ENCODE measurements at places on chromosomes 6 and 20. TPM values are rescaled to one million over a fixed set of nuclear protein-coding genes. Genes with fewer than 3 reads are reported as not detected.

GRCh38 chr6:120363429-120363828, 970.9 kb downstream of the TBC1D32 start:
- no peak for DNase-seq
- no peaks in the 10 kb centered on the region for H3K36me3 ChIP-seq
- H3K4me3 ChIP-seq: no peak overlapping the region
- no peaks in the 10 kb centered on the region for H3K4me1 ChIP-seq
- H3K27me3 ChIP-seq: no peaks in the 10 kb centered on the region

- H3K27ac ChIP-seq: no peak overlapping the region
- DNase-seq: no peak
- peaks cover 22% of the 10 kb centered on the region for H3K4me1 ChIP-seq
- no peak overlapping the region for H3K4me3 ChIP-seq
- no peaks in the 10 kb centered on the region for H3K27me3 ChIP-seq
Measured at GRCh38 chr6:85453490-85453889, 3.6 kb downstream of the NT5E start.

DNA sequence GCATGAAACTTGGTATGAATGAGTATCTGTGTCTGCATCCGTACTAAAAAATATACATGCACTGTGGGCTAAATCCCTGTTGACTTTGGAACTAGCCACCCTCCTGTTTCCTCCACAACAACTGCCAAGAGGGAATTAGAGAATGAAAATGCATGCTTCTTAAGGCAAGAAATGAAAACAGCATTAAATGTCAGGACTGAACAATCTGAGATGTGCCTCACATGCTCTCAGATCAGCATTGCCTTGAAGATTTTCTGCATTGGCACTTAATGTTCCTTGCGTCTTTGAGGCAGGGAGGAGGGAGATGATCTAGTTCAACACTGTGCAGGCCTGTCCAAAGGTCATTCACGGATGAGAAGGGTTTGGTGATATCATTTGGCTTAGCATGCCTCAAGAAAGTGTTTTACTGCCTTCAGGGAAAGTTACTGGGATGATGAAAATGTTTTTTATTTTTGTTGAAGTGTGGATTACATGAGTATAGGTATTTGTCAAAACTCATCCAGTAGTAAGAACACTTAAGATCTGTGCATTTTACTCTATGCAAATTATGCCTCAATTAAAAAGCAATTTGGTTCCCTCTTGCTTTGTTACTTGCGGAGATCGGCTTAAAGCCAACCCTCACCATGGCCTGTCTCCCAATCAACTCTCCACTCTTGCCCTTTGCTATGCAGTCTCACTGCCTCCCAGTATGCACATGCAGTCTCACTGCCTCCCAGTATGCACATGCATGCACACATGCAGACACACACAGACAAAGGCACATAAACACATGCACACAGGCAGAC, 47.5 kb upstream of the RIN2 start:
- no peak overlapping the region for H3K27ac ChIP-seq
- no peak for DNase-seq
- no peaks in the 10 kb centered on the region for H3K4me1 ChIP-seq
- no peaks in the 10 kb centered on the region for H3K36me3 ChIP-seq

The CLIC5 gene
- total RNA-seq: 7.1 TPM

- no peak overlapping the region for H3K4me3 ChIP-seq
- DNase-seq: no peak
- peaks cover 77% of the 10 kb centered on the region for H3K27me3 ChIP-seq
- no peaks in the 10 kb centered on the region for H3K36me3 ChIP-seq
Measured at GRCh38 chr20:36311854-36312723, 6.0 kb downstream of the DLGAP4 start.

The KIF25 gene
- not detected for total RNA-seq

- peaks cover 2% of the 10 kb centered on the region for H3K27me3 ChIP-seq
- no peaks in the 10 kb centered on the region for H3K36me3 ChIP-seq
- no peaks in the 10 kb centered on the region for H3K4me1 ChIP-seq
- H3K4me3 ChIP-seq: no peak overlapping the region
- no peak overlapping the region for H3K27ac ChIP-seq
Measured at GRCh38 chr20:21291026-21291425, 12.1 kb upstream of the XRN2 start.
